ENCODE measurements at places on chromosomes 12 and 14.

- peaks cover 49% of the 10 kb centered on the region for H3K27me3 ChIP-seq
- peaks cover 2% of the 10 kb centered on the region for H3K36me3 ChIP-seq
- no peaks in the 10 kb centered on the region for H3K4me1 ChIP-seq
- no peak overlapping the region for H3K4me3 ChIP-seq
Measured at GRCh38 chr12:113396828-113397496, 6.7 kb downstream of the SDS start.

GRCh38 chr12:95126076-95126475 is 52.7 kb upstream of the NR2C1 start:
- ATAC-seq = no peak
- H3K36me3 ChIP-seq = no peaks in the 10 kb centered on the region
- H3K27ac ChIP-seq = no peak overlapping the region

DNA sequence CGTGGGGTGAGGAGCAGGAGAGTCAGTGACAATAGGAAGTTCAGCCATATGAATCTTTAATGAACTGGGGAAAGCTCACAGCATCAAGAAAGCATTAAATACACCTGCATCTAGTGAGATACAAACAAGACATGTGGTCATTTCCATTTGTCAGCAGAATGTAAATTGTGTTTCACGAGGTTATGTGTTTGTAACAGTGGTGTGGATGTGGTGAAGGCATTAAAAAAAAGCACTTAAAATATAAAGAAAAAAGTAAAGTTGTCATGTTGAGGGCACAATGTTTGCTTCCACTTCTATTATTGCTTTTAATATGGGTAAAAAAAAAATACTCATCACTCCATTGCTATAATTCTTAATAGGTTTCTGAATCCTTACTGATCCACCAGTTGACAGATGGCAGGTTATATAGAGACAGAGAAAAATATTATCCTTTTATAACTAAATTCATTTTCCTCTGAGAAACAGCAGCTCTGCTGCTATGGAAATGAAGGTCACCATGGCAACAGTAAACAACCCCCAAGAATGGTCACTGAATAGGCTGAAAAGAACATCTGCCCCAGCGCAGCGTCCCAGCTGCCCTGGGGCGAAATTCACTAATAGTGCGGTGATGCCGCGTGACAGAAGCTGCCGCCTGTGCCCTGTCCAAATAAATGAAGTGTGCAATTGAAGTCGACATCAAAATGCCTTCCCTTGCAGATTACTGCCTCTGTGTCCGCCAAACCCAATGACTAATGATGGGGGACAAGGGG is 226.1 kb downstream of the FOXN3 start:
- no peak overlapping the region for H3K4me3 ChIP-seq
- peaks cover 38% of the 10 kb centered on the region for H3K36me3 ChIP-seq
- H3K27ac ChIP-seq = no peak overlapping the region
- peaks cover 16% of the 10 kb centered on the region for H3K4me1 ChIP-seq
- H3K27me3 ChIP-seq = no peaks in the 10 kb centered on the region
- ATAC-seq = no peak

DNA sequence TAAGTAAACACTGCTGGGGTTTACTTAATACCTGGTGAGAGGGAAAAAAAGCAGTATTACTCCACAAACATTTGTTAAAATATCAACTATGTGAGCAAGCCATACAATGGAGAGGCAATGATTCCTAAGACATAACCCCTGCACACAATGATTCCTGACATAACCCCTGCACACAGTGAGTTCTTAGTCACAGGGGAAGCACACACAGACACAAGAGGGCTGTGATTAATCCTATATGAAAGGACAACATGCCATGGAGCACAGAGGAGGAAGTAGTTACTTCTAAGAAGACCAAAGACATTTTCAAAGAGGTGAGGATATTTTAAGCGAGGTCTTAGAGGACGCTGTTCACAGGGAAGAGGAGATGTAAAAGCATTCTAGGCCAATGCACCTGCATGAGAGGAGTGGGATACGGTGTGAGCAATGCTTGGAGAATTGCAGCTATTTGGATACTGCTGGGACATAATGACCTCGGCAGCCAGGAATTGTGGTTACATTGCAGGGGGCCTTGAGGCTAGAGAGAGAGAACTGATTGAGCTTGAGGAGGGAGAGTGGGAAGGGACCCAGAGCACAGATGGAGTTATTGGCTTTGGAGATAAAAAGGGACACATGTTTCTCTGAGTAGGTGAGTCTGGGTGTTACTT is 211.9 kb downstream of the APAF1 start:
- H3K27ac ChIP-seq = no peak overlapping the region
- H3K4me3 ChIP-seq = no peak overlapping the region
- no peaks in the 10 kb centered on the region for H3K4me1 ChIP-seq
- ATAC-seq = no peak
- H3K36me3 ChIP-seq = no peaks in the 10 kb centered on the region

GRCh38 chr14:91113829-91114078 is at the start of gene DGLUCY:
Gene DGLUCY (plus strand): TSS chr14:91114073. CDS start chr14:91160295, 46,222 bp downstream.
- H3K27ac ChIP-seq = peak within 1 kb of the TSS; percentile 97
- H3K4me3 ChIP-seq = peak within 1 kb of the TSS; percentile 85
- ATAC-seq = peak; percentile 85
- no peaks in the 10 kb centered on the region for H3K27me3 ChIP-seq
- H3K36me3 ChIP-seq = no peaks in the 10 kb centered on the region

DNA sequence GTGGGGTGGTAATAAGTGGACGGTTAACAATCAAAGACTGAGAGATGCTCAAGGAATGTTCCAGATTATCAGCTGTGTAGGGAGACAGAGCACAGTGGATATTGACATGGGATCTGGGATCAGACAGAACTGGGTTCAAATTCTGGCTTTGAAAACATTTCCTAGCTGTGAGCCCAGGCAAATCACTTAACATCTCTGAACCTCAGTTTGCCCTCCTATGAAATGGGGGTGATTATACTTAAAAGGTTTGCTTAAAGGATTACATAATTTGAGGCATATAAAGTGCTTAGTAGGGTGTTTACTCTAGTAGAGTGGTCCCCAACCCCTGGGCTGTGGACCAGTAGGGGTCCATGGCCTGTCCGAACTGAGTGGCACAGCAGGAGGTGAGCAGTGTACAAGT is 260.0 kb upstream of the CRY1 start:
- H3K27ac ChIP-seq = no peak overlapping the region
- no peak overlapping the region for H3K4me3 ChIP-seq
- H3K27me3 ChIP-seq = peaks cover 28% of the 10 kb centered on the region
- H3K4me1 ChIP-seq = no peaks in the 10 kb centered on the region

DNA sequence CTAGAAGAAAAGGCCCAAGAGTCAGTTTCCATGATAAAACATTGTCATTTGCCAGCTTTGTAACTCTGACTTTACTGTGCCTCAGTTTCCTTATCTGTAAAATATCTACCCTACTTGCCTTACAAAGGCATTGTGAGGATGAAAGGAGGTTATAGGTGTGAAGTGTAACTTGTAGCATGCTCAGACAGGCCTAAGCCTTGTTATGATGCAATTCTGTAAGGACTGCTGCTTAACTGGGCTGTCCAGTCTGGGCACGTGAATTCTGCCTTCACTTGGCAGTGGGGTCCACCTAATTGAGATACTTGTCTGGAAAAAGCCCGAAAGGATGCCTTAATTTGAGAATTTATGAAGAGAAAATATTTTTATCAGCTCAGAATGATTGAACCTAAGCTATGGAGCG is 114.5 kb upstream of the DYRK2 start:
- no peak overlapping the region for H3K27ac ChIP-seq
- no peaks in the 10 kb centered on the region for H3K36me3 ChIP-seq
- H3K4me3 ChIP-seq = no peak overlapping the region
- no peak for ATAC-seq

Measured in gastroesophageal sphincter (tissue), 4 donors.